ENCODE measurements at places on chromosomes 2 and 18. TPM values are rescaled to one million over a fixed set of nuclear protein-coding genes. Genes with fewer than 3 reads are reported as not detected.
A peak's percentile ranks its signal among the peaks of the same experiment; 100 is the strongest.

GRCh38 chr2:26011990-26012856 lies 21.7 kb upstream of the RAB10 start:
- H3K27ac ChIP-seq: no peak overlapping the region
- no peak overlapping the region for H3K4me3 ChIP-seq
- no peaks in the 10 kb centered on the region for H3K36me3 ChIP-seq
- H3K27me3 ChIP-seq: no peaks in the 10 kb centered on the region
- DNase-seq: no peak

DNA sequence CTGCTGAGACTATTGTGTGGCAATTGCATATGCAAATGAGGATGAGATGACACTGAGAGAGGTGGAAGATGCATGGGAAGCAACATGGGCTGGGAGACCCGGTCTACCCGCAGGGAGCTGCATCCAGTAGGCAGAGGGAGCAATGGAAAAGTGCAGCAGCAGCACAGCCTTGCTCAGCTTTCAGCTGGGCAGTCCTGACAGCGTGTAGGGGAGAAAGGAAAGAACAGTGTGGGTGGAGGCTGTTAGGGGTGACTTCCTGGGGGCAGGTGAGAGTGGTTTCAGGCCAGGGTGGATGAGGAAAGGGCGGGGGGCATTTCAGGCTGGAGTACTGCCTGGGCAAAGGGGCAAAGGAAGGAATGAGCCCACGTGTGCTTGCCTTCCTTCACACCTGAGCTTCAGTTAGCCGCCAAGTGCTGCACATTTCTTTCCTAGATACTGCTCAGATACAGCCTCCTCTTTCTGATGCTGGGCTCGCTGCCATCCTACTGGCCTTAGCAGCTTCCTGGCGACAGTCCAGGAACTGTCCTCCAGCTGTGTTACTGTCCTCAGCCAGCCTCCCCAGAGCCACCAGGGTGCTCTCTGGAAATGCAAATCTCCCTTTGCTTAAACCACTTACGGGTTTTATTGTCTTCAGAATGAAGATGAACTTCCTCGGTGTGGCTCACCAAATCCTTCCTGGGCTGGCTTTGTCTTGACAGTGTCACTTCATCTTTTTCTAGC lies 276.3 kb downstream of the TSN start:
- H3K36me3 ChIP-seq: no peaks in the 10 kb centered on the region
- no peak overlapping the region for H3K4me3 ChIP-seq
- DNase-seq: no peak
- no peaks in the 10 kb centered on the region for H3K27me3 ChIP-seq
- no peaks in the 10 kb centered on the region for H3K4me1 ChIP-seq

Gene ICOS
- total RNA-seq: 98.1 TPM

DNA sequence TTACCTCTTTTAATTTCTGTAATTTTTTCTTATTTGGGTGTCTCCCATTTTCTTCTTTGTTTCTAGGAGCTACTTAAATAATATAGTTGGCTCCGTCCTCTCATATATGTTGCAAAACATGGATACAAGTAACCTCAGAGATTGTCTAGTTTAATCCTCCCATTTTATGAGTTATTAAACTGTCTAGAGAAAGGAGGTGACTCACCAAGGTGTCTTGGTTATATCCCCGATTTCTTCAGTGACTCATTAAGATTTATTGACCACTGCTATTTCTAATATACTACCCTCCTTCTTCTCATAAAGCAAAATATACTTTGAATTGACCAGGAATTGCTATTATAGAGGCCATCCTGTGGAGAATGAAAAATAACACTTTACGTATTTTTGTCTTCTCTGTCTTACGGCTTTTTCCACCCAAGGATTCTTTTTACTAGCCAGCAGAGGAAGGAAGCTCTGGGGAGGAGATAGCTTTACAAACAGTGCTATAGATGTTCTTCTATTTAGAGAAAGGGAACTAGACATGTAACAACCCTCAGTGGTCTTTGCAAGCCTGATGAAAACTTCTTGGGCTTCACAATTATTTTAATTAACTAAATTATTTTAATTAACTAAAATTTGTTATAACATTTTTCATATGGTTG lies 300.4 kb upstream of the TNP1 start:
- no peak for DNase-seq
- no peak overlapping the region for H3K4me3 ChIP-seq
- no peaks in the 10 kb centered on the region for H3K36me3 ChIP-seq
- H3K27me3 ChIP-seq: no peaks in the 10 kb centered on the region
- H3K27ac ChIP-seq: no peak overlapping the region

DNA sequence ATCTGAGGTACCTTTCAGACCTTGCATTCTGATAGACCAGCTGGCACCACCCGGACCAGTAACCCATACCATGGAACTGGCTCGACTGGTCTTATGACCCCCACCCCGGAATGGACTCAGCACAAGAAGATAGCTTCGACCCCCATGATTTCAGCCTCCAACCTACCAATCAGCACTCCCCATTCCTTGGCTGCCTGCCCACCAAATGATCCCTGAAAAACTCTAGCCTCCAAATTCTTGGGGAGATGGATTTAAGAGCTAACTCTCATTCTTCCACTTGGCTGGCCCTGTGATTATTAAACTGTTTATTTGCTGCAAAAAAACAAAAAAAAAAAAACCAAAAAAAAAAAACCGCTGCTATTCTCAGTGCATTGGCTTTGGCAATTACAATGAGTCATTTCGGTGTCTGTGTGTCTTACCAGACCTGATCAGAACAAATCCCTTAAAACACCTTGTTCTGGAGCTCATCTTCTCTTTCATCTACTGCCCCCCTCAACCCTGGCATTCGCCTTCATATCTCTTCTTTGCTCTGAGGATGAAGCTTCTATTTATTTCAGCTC lies 60.1 kb upstream of the KIF5C start:
- no peak for DNase-seq
- no peak overlapping the region for H3K4me3 ChIP-seq
- no peaks in the 10 kb centered on the region for H3K36me3 ChIP-seq
- H3K27me3 ChIP-seq: peaks cover 5% of the 10 kb centered on the region

DNA sequence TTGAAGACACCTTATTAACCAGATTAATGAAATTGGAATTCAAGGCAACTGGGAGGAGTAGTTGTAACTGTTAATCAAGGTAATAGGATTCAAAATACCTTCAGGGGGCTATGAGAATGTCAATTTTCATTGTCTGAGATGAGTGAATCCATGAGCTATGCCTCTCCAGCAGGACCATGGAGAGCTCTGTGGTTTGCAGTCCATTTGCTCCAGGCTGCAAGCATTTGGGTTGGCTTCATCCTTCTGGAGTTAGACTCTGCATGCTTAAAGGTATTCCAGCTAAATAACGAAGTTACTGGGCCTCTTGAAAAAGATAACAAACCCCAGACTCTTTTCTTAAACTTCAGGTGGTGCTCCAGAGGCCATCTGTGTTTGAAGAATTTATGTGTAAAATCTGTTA lies 207.1 kb upstream of the SLC8A1 start:
- DNase-seq: no peak
- H3K27me3 ChIP-seq: no peaks in the 10 kb centered on the region
- no peak overlapping the region for H3K27ac ChIP-seq

GRCh38 chr18:22347606-22348511 lies 69.9 kb downstream of the CTAGE1 start:
- peak overlapping the region; percentile 9 for H3K27ac ChIP-seq
- H3K4me1 ChIP-seq: peaks cover 27% of the 10 kb centered on the region
- peak overlapping the region; percentile 52 for H3K4me3 ChIP-seq
- H3K36me3 ChIP-seq: no peaks in the 10 kb centered on the region
- no peak for DNase-seq

GRCh38 chr18:45329316-45329715 lies 286.0 kb upstream of the SLC14A2 start:
- no peak overlapping the region for H3K4me3 ChIP-seq
- no peak overlapping the region for H3K27ac ChIP-seq
- no peaks in the 10 kb centered on the region for H3K4me1 ChIP-seq
- DNase-seq: no peak
- H3K27me3 ChIP-seq: no peaks in the 10 kb centered on the region

Gene MTIF2
- total RNA-seq: 13.0 TPM

DNA sequence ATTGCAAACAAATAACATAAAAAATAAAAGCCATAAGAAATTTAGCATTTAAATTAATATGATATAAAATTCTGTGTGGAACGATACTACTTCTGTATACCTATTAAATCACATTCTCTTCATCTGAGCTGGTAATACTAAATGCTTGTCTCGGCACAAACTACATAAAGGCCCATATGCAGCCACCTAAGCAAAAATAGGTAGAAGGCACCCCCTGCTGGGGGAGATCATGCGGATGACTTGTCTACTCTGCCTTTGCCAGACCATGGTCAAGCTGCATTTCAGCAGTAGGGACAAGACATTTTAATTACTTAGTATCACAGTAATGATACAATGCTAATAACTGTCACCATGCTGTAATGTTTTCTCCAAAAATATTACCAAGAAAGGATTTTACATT lies 108.0 kb downstream of the CDH19 start:
- no peaks in the 10 kb centered on the region for H3K4me1 ChIP-seq
- no peaks in the 10 kb centered on the region for H3K36me3 ChIP-seq
- no peak overlapping the region for H3K4me3 ChIP-seq
- H3K27ac ChIP-seq: no peak overlapping the region

Gene LINC00305
- total RNA-seq: not detected

Gene NOSTRIN
- total RNA-seq: 1.0 TPM

Gene MYCN
- not detected for total RNA-seq

DNA sequence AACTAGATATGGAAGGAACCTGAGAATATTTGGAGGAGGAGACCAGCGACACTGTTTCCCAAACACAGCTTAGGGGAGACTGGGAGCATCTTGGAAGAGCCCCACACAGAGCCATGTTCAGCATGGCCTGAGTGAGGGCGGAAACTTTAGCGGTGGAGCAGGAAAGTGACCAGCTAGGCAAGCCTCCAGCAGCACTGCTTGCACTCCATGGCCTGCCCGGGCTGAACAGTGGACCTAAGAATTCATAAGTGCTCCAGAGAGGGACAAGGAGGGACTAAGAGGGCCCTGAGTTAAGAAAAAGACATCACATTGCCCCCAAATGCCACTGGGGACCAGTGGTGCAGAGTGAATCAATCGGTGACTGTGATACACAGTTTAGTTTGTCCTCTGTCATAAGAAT lies 566.4 kb downstream of the TNS1 start:
- no peak overlapping the region for H3K4me3 ChIP-seq
- H3K27me3 ChIP-seq: no peaks in the 10 kb centered on the region
- H3K27ac ChIP-seq: no peak overlapping the region
- H3K4me1 ChIP-seq: no peaks in the 10 kb centered on the region
- DNase-seq: no peak
- no peaks in the 10 kb centered on the region for H3K36me3 ChIP-seq

- peak within 1 kb of the TSS; percentile 99 for H3K4me3 ChIP-seq
- DNase-seq: peak; percentile 94
- H3K36me3 ChIP-seq: peaks cover 6% of the 10 kb centered on the region
- H3K4me1 ChIP-seq: peaks cover 34% of the 10 kb centered on the region
- peak within 1 kb of the TSS; percentile 86 for H3K27ac ChIP-seq
These were observed at the start of gene MARS2 for GRCh38 chr2:197705121-197705911. TSS of gene MARS2 (plus strand) at chr2:197705369. CDS start at chr2:197705406, 37 bp downstream.

Gene ANKRD30BL
- not detected for total RNA-seq

Gene CXCR1
- not detected for total RNA-seq

- no peak overlapping the region for H3K27ac ChIP-seq
- no peaks in the 10 kb centered on the region for H3K27me3 ChIP-seq
- DNase-seq: no peak
- H3K36me3 ChIP-seq: no peaks in the 10 kb centered on the region
These were observed 34.5 kb downstream of the EMILIN2 start for GRCh38 chr18:2881088-2881839.

Gene TNFAIP6
- total RNA-seq: not detected

Gene PPP1R7
- total RNA-seq: 36.4 TPM

DNA sequence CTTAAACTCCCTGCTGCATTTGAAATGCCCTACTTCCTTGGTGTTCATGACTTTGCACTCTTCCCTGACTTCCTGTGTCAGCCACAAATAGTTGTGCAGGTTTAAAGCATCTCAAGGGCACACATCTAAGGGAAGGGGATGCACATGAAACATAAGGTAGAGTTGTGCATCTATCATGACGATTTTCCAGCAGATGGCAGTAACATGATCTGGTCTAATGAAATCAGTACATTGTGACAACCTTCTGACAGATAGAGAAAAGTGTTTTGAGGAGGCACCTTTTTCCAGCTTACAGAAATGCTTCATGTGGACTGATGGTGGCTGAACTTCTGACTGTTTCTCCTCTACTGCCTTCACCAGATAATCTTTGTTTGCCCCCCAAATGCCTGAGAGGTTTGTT lies 238.9 kb downstream of the XIRP2 start:
- no peaks in the 10 kb centered on the region for H3K36me3 ChIP-seq
- no peak overlapping the region for H3K4me3 ChIP-seq
- H3K27me3 ChIP-seq: no peaks in the 10 kb centered on the region
- DNase-seq: no peak
- H3K27ac ChIP-seq: no peak overlapping the region

Gene NTSR2
- total RNA-seq: not detected

DNA sequence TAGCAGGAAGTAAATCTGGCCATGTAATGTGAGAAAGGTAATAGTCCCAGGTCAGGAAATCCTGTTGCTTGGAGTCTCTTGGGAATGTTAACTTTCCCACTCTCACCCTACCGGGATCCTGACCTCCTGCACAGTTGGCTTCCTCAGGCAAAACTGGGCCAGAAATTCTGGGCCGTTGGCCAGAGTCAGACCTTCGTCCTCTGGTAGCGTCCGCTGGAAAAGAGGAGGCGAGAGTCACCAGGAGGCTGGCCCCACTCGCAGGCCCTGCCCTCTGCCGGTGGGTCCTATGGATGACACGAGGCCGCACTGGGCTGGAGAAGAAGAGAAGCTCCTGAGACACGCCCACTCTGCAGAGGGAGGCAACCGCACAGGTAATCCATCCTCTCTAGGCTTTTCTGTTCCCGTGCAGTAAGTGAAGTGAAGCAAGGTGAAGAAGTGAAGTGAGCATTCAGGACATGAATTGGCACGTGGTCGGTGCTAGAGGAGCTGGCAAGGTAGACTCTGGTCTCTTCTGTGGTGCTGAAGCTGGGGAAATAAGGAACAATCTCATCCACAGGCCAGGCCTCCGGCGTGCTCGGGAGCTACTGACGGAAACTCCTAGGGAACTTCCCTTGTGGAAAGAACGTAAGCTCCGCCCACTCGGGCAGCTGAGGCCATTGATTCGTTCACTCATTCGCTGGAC lies 182.7 kb upstream of the GLI2 start:
- H3K4me1 ChIP-seq: no peaks in the 10 kb centered on the region
- no peak for DNase-seq
- peaks cover 5% of the 10 kb centered on the region for H3K27me3 ChIP-seq
- no peak overlapping the region for H3K4me3 ChIP-seq
- no peak overlapping the region for H3K27ac ChIP-seq

- H3K4me3 ChIP-seq: no peak overlapping the region
- H3K4me1 ChIP-seq: no peaks in the 10 kb centered on the region
- no peak overlapping the region for H3K27ac ChIP-seq
- no peaks in the 10 kb centered on the region for H3K27me3 ChIP-seq
- no peaks in the 10 kb centered on the region for H3K36me3 ChIP-seq
- no peak for DNase-seq
These were observed 601.9 kb upstream of the REG3G start for GRCh38 chr2:78423631-78424030.

Gene DNMT3A
- total RNA-seq: 57.1 TPM

DNA sequence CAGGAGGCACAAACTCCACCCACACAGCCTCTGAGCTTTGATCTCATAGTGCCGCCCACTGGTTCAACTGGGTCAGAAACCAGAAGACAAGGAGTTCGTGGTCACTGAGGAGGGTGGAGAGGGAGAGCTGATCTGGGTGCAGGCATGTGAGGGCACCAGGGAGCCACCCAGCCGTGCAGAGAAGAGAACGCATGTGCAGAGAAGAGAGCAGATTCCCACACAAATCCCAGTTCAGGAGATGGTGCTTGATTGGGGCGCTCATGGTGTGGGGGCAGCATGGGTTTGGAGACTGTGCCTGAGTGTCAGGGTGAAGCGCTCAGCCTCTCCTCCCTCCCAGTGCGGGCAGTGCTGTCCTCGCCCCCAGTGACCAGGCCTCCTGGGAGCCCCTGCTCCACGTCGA lies 375.2 kb upstream of the MYT1L start:
- H3K27ac ChIP-seq: no peak overlapping the region
- no peaks in the 10 kb centered on the region for H3K27me3 ChIP-seq
- H3K4me1 ChIP-seq: peaks cover 11% of the 10 kb centered on the region
- H3K36me3 ChIP-seq: no peaks in the 10 kb centered on the region

Measured in CD4-positive, alpha-beta T cell (primary cell).